SW480 (cell line): ENCODE measurements at places on chromosomes 4 and X.

DNA sequence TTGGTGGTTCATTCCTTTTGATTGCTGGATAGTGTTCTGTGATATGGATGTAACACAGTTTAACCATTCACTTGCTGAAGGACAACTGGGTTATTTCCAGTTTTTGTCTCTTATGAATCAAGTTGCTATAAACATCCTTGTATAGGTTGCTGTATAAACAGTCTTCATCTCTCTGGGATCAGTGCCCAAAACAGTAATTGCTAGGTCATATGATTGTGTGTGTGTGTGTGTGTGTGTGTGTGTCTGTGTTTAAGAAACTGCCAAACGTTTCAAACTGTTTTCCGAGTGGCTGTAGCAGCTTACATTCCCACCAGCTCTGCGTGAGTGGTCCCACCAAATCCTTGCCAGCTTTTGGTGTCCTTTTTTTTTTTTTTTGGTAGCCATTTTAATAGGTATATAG, 60.4 kb downstream of the F11 start:
- DNase-seq: no peak

GRCh38 chr4:46931981-46932380, 22.9 kb upstream of the COX7B2 start:
- no peak for DNase-seq

DNA sequence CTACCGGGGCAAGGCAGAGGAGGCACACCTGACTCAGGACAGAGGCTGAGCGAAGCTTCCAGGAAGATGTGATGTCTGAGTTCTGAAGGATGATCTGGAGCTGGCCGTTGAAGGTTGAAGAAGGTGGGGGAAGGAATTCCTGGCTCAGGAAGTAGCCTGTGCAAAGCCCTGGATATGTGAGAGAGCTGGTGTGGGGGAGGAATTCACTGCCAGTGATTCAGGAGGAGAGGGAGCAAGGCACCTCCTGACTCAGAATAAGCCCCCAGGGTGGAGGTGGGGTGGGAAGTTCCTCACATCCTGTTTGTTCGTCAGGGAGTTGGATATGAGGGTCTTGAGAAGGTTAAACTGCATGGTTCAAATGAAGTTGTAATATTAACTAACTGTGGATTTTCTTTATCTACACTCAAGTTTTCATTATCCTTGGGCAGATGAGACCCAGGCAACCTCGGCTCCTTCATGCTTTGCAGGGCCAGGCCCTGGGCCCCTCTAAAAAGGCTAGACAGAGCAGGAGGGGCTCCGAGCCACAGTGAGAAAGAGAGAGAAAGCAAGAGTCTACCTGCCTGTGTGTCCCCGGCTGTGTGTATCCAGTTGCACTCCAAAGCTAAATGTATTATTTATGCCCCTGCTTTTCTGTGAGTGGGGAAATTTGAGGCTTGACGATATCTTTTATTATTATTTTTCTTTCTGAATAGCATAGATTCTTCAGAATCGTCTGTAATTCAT, 7.1 kb downstream of the NHSL2 start:
- no peak for DNase-seq

DNA sequence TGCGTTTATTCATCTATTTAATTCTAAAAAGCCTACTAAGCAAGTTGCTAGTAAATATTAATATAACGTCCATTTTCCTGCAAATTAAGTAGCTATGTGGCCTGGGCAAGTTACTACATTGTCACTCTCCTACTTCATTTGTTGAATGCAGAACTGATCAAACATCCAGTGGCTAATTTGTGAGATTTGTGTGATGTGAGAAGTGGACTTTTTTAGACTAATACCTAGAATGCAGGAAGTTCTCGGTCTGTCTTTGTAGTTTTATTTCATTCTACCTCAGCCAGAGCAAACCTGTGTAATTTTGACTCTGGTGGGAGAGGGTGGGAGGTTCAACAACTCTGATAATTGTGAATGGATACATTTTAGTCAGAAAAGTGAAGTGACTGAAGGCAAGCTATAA, 840 bp downstream of the GUF1 start:
- peak; percentile 1 for DNase-seq

DNA sequence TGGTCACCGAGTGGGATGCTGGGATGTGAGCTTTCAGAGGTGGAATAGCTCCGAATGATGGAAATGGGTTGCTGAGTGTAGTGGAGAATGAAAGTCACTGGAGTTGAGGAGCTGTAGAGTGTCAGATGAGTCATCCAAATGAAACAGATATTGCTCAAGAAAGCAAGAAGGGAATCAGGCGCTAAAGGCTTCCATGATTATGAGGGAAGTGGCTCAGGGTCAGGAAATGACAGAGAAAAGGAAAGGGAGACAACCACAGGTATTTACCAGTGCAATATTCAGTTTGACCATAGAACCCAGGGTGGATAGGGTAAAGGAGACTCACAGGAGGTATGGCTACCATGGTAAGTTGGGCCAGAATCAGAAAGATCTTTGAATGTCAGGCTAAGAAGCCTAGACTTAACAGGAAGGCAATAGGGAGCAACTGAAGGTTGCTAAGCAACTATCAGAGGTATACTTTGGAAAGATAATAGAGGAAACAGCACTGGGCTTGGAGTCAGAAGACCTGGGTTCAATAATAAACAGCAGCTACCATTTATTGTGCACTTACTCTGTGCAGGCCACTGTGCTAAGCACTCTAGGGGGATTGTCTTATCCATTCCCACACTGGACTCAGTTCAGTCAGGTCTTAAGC, 11.7 kb downstream of the LAS1L start:
- DNase-seq: no peak

- DNase-seq: no peak
Measured at GRCh38 chrX:42020225-42020624, 96.9 kb upstream of the CASK start.

- no peak for DNase-seq
Measured at GRCh38 chr4:153290134-153290533, 54.4 kb upstream of the MND1 start.

GRCh38 chr4:139015948-139016471, 429 bp downstream of the NOCT start:
- peak; percentile 40 for DNase-seq

GRCh38 chr4:25085671-25086070, 54.9 kb upstream of the LGI2 start:
- no peak for DNase-seq

GRCh38 chr4:74480267-74480666, 35.3 kb downstream of the AREG start:
- no peak for DNase-seq

DNA sequence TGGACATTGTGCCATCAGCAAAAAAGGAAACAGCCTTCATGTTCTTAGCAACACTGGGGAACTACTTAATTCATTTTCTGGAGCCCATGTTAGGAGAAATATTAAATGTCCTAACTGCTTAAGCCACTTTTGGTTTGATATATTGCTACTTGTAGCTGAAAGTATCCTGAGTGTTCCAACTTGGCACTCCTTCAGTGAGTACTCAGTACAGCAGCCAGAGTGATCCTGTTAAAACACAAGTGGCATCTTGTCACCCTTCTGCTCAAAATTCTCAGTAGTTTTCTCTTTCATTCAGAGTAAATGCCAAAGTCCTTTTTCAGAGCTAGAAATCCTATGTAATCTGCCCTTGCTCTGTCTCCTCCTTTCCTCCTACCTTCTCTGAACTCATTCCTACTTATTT, 522.0 kb downstream of the GRID2 start:
- no peak for DNase-seq

DNA sequence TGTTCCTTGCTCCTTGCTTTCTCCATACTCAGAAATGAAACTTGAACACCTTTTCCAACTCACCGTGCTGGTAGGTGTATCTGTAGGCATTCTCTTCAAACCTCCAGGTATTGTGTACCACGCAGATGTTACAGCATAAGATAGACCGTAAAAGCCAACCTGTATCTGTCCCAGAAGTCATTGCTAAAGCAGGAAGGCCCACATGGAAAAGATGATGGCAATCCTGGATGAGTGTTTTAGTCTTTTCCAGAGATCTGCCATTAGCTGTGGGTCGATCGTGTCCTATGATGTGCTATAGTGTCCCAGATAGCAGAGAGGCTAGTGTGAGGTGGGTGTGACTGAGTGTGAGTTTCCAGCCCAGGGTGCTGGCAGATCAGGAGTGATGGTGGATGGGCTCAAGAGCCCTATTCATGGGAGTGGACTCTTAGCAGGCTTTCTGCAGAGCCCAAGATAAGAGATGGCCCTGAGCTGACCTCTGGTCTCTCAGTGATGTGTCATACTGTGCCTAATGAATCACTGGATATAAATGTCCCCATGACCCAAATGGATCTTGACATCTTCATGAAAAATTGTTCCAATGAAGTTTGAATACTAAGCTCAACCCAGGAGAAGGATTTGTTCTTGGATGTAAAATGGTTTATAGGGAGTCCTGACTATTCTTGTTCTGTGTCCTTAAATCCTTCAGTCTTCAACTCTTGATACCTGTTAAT, 69.1 kb upstream of the WDR1 start:
- DNase-seq: no peak
